ENCODE measurements at places on chromosomes 5 and 9.

DNA sequence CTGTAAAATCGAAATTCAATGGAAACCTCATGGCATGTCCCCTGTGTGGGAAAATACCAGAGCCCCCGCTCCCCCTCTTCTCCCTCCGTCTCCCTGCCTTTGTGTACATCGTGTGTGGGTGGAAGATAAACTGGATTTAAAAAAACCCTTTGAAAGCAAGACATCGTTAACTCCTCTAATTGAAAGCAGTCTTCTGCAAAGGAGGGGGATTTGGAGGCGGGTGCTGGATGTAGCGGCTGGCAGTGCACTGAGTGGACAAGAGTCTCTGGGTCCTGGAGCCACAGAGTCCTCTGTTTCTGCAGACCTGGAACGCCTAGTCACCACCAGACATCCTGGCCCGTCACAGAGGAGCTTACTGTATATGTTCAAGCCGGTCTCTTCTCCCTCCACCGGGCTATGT is 169.4 kb downstream of the PAPPA start:
- DNase-seq: no peak

- no peak for DNase-seq
Observed at GRCh38 chr9:126515001-126515872, 98.5 kb upstream of the LMX1B start.

GRCh38 chr5:40605295-40605958 is 74.3 kb upstream of the PTGER4 start:
- DNase-seq: no peak

- no peak for DNase-seq
Observed at GRCh38 chr9:69818750-69819345, 1.8 kb upstream of the CFAP95 start.

DNA sequence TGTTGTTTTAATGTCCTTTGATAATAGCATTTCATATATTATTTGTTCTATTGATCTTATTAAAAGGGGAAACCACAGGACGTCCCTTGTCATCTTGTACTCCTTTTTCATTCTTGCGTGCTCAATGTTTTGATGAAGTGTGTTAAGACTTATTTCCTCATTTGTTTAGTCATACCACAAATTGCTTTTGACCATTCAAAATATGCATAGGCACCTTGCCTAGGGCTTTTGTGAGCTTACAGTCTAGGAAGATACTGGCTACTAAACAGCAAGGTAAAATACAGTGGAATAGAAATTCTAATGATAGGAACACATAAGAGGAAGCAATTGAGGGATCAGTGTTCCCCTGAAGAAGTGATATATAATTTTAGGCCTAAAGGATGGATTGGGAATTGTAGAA is 190.3 kb downstream of the WDR70 start:
- no peak for DNase-seq

- peak; percentile 21 for DNase-seq
Observed at GRCh38 chr9:131605770-131606590, 60.7 kb downstream of the PRRT1B start.

- no peak for DNase-seq
Observed at GRCh38 chr9:21854594-21854993, 52.2 kb downstream of the MTAP start.

- DNase-seq: no peak
Observed at GRCh38 chr5:36613771-36614656, 7.6 kb downstream of the SLC1A3 start.

GRCh38 chr9:5509573-5509972 is 758 bp upstream of the PDCD1LG2 start:
- DNase-seq: no peak

DNA sequence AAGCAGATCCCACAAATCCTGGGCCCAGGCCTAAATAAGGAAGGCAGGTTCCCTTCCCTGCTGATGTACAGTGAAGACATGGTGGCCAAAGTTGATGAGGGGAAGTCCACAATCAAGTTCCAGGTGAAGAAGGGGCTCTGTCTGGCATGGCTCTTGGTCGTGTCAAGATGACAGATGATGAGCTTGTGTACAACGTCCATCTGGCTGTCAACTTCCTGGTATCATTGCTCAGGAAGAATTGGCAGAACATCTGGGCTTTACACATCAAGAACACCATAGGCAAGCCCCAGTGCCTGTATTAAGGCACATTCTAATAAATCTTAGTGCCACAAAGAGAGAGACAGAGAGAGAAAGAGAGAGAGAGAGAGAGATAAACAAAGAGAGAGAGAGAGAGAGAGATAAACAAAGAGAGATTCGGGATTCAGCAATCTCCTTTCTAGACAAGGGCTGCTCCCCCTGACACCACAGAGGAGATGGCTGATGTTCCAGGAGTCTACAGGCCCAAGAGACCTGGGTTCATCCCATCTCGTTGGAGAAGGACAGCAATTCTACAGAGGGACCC is 45.5 kb upstream of the HSPA9 start:
- no peak for DNase-seq

- no peak for DNase-seq
Observed at GRCh38 chr9:133067006-133067405, 5.2 kb downstream of the CEL start.

All from left lung (tissue), 14 donors.